ENCODE measurements at places on chromosomes 16 and 17.

DNA sequence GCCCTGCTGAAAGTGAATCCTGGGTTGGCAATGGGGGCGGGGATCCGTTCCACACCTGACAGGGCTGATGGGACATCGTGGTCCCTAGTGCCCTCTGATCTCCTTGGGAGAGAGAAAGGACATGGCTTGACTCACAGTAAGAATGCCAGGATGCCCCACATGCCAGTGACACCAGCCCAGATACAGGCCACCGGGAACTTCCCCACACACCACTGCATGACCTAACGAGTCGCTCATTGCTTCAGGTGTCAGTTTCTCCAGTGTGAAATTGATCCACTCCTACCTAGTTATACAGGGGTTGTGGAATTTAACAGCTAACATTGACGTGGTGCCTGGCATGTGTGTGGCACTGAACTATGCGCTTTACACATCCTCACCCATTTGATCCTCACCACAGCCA, 7.5 kb downstream of the CD300LG start:
- DNase-seq, result no peak

- no peak for DNase-seq
These were observed 10.2 kb downstream of the CNTNAP1 start for GRCh38 chr17:42692489-42692888.

- no peak for DNase-seq
These were observed 5.1 kb upstream of the ZNF385C start for GRCh38 chr17:42103221-42103954.

DNA sequence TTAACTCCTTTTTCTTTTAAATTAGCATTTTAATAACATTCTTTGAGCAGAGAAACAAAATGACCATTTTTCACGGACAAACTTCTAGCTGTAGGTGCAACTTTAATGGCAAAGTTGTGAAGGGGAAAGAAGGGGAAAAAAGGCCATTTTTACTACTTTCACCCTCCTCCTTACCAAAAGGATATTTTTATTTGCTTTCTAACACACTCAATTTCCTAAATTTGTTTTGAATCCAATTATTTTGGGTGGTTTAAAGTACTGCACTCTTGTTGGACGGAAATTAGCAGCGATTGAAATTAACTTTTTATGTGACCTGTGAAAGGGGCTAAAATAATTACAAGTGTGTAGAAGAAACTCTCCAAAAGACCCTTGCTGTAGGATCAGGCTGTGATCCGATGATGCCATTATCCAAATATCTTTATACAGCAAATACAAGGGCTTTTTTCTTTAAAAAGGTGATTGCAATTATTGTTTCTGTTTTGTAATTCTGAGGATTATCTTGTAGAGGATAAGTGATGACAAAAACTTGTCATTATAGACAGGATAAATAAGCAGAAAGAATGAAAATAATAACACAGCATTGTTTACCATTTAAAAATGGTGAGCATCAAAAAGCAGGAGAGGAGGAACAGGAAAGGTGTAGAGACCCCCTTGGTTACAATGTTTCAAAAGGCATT, 42.4 kb downstream of the SNX11 start:
- DNase-seq, result no peak

DNA sequence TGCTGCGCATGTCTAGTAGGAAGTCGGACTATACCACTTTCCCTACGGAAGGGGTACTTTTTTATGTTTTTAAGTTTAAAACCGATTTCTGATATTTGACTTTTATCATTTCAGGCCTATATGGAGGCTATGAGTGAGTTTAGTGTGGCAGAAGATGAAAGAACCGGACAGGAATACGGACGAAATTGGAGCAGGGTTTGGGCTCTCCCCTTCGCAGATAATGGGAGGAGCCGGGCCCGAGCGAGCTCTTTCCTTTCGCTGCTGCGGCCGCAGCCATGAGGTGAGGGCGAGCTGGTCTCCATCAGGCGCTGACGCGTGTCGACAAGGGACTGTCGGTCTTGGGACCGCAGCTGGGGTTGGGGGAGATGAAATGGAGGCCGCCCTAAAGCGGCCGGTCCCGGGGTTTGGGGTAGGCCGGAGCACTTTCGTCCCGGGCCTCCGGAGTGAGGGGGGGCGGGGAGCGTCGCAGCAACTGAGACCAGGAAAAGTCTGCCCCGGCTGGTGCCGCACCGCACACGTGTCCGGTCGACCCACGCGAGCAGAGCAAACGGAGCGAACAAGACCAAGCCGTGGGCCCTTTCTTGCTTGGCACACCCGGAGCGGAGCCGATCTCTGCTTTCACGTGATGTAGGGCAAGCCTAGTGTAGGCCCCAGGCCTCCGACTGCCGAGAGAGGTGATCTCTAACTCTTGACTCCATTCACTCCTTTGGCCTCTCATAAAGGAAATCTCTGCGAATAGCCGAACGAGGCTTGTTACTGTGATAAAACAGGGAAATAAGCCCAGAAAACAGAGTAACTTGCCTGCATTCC, at the start of gene RPL19:
RPL19 (plus strand) TSS at position 214 of the 810 bp plus-strand sequence; CDS start at position 276, 62 bp downstream.
- DNase-seq, result peak; percentile 83

DNA sequence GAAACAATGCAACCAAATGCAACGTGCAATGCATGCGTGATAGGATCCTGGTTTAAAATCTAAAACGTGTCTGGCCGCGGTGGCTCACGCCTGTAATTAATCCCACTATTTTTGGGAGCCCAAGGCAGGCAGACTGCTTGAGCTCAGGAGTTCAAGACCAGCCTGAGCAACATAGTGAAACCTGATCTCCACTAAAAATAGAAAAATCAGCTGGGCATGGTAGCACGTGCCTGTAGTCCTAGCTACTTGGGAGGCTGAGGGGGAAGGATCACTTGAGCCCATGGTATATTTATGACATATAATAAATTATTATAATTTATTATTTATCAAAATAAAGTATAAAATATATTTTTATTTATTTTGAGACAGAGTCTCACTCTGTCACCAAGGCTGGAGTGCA, 241.8 kb downstream of the PARN start:
- no peak for DNase-seq

DNA sequence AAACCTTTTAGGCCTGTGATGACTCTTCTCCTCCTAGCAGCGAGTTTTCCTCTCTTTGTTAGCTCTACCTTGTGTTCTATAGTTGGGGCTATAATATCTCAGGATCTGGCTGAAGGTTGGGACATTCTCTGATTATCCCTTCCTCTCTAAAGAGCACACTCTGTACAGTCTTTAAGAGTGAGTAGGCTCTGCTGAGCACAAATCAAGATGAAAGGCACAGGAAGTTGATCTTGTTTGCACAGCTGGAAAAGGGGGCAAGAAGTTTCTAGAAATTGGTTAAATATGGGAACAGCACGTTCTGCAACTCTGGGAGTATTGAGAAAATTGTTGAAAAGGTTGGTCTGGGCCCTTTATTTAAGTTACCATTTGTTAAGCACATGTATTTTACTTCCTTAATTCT, 240.9 kb downstream of the CDH11 start:
- DNase-seq, result no peak

DNA sequence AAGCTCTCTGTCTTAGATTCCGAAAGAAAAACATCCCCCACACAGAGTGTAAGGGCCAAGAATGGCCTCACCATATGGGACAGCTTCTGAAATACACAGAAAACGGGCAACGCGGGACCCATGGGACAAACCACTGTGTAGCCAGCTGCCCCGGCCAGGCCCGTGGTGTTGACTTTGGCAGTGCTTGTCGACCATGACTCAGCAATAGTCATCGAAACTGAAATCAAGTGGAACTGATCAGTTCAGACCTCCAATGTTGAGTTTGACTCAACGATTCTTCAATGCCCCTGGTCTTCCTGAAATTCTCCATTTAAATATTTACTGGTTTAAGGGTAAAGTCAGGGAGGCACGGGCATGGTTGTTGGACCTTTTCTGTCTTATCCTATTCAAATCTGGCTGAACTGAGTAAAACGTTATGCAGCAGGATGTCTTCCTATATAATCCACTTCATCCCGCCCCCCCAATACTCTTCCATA, 27.5 kb downstream of the ZFHX3 start:
- DNase-seq, result no peak

- no peak for DNase-seq
These were observed 101.8 kb upstream of the CDH13 start for GRCh38 chr16:82524976-82525375.

DNA sequence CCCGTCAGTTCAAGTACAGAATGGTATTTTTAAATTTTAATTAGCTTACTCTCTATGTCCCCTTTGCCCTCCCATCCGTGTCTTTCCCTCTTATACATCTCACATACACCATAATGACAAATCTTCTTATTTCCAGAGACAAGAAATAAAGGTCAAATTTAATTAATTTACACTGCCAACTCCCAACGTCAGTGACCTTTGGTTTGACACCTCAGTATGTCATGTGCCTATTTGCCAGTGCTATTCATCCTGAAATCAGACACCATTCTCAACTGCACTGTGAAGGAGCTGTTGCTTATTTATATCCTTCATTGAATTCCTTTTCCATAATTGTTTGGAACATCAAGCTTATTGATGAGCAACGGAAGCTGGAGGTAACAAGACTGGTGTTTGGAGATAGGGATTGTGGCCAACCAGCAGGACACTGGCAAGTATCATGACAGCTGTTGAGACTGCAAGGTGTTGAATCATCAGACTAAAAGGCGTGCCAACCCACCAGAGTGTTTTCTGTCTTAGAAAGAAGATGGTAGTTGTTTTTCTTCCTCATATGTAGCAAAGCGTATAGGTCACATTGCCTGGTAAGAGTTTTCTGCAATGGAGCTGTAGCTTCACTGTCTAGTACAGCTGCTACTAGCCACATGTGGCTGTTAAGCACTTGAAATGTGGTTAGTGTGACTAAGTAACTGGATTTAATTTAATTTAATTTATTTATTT, 12.5 kb downstream of the CALCOCO2 start:
- no peak for DNase-seq

- DNase-seq, result no peak
These were observed 665 bp downstream of the PLXDC1 start for GRCh38 chr17:39150795-39151149.

- no peak for DNase-seq
These were observed 49.0 kb upstream of the CHMP6 start for GRCh38 chr17:80942423-80943345.

DNA sequence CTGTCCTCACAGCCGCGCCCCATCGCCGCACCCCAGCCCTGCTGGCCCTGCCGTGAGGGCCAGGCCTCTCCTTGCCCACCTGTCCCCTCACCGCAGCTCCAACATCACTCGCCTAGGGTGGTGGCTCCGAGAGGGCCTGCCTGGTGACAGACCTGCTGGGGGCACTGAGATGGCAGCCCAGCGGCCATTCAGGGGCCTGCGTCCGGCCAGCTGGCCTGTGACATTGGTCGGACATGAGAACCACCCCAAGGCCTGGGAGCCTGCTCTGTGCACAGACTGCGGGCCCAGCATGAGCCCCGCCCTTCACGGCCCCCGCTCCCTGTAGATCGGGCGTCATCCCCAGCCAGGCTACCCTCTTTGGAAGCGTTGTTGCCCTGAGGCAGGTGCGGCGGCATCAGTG, 11.8 kb downstream of the NME3 start:
- DNase-seq, result no peak

- no peak for DNase-seq
These were observed 8.5 kb downstream of the SLFN12 start for GRCh38 chr17:35423761-35424160.

DNA sequence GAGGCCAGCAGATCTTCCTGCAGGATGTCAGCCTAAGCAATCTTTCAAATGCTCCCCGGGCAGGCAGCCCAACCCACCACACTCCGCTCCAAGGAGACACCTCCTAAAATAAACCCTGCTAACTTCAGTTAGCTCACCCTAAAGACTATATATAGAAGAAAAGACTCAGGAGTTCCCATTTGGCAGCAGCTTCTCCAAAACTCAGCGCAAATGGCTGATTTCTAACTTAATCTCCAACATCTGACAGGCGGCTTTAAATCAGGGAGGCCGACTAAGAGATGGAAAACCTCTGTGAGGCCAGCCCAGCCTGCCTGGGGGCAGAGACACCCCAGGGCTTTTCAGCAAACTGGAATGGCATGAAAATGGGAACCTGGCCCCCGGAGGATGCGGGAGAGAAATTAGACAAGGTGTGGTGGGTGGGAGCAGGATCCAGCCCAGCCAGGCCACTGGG, 91.6 kb downstream of the XYLT1 start:
- DNase-seq, result no peak

GRCh38 chr16:84720177-84720579, 20.4 kb downstream of the USP10 start:
- no peak for DNase-seq

GRCh38 chr17:76104896-76105231, 1.3 kb upstream of the EXOC7 start:
- no peak for DNase-seq

DNA sequence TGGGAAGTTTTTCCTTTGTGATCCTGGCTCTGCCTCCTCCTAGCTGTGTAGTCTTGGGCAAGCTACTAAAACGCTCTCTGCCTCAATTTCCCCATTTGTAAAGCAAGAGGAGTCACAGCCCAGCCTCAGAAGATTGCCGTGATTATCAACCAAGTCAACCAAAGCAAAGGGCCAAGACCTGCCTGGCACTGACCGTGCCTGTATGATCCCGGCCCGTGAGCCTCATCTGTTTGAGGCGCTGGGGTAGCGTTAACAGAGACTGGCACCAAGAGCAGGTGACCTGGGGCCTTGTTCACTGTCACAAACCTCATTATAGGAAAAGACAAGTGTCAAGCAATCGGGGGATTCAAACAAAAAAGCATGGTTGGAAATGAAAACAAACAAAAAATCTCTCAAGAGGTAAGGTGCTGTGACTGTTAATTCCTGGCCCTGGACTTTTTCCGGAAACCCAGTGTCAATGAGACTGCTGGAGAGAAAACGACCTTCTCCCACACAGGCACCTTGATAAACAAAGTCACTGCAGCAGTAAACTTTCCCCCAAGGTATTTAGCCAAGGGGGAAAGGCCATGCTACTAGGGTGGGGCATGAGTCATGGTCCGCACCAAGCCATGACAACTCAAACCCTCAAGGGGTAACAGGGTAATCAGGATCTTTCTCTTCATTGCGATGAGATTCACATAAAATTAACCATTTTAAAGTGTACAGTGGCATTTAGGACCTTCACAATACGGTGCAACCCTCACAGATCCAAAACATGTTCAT, 5.4 kb downstream of the MEAK7 start:
- no peak for DNase-seq

GRCh38 chr17:3805581-3805980, 4.6 kb upstream of the ITGAE start:
- DNase-seq, result no peak

DNA sequence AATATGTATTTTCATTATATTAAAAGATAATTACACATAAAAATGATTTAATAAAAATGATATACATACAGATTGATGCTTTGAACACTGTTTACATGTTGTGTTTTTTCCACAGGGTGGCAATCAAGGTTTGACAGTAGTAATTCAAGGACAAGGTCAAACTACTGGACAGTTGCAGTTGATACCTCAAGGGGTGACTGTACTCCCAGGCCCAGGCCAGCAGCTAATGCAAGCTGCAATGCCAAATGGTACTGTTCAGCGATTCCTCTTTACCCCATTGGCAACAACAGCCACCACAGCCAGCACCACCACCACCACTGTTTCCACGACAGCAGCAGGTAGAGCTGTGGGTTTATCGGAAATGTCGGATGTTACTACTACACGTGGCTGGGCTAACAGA, 52.2 kb downstream of the C17orf58 start:
- DNase-seq, result no peak

GRCh38 chr17:29444589-29444988, 54.4 kb downstream of the TAOK1 start:
- no peak for DNase-seq
